Endothelial cell (in vitro differentiated cells): ENCODE measurements at places on chromosomes 11 and 22. TPM values are rescaled to one million over a fixed set of nuclear protein-coding genes. Genes with fewer than 3 reads are reported as not detected.

The CCDC188 gene
- total RNA-seq: not detected

The FOLR2 gene
- total RNA-seq: not detected

The RIBC2 gene
- total RNA-seq: 0.54 TPM

GRCh38 chr11:94184846-94185245 is 56.2 kb downstream of the PANX1 start:
- DNase-seq: no peak

- no peak for DNase-seq
Measured at GRCh38 chr11:128520206-128520887, 67.0 kb downstream of the ETS1 start.

GRCh38 chr22:44439356-44440223 is 58.4 kb downstream of the RTL6 start:
- no peak for DNase-seq

DNA sequence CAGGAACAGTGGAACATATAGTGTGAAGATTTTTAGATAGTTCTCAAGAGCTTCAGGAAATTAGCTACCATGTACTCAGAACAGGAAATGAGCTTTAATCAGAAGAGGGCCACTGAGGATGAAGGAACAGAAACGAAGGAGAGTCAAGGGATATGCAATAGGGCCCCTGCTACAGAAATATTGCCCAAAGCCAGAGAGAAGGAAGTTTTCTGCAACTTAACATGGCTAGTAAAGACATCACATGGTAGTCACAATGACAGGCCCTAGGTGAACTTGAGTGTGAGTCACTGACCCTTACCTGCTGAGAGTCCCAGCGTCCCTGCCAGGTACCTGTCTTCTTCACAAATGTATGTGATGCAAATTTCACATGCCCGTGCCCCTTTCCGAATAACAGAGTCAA is 25.2 kb upstream of the CARD16 start:
- no peak for DNase-seq
